Stimulated activated CD8-positive, alpha-beta memory T cell treated with anti-CD3 and anti-CD28 coated beads, Interleukin-2, amount 100 ng/mL, for 48 hours (primary cell): ENCODE measurements at places on chromosomes 7 and 10.
A peak's percentile ranks its signal among the peaks of the same experiment; 100 is the strongest.

DNA sequence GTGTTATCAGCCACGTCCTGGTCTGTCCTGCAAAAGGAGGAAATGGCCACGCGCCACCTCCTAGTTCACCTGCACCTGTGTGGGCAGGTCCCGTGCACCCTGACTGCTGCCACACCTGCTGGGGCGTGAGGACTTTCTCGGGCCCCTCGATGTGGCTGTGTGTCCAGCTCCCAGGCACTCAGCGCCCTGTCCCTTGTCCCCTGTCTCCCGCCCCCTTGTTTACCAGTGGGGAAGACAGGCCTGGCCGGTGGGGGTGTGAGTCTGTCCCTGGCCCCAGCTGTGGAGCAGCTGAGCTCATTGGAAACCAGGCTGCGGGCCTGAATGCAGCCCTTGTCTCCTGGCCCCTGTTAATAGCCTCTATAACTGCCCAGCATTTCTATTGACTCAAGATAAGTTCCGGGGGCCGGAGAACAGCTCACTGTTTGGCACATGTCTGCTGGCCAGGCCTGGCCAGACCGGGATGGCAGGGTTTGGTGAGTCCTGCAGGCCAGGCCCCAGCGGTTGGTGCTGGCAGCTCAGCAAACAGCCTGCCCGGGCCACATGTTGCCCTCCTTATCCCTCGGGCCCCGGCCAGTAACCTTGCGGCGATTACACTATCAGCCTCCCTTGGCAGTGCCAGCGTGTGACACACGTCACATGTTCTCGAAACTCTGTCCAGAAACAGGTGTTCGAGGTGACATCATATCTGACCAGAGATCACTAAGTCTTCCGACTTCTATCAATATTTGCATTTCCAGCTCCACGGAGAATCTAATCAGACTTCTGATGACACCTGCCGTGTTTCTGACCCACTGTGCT, 52.1 kb downstream of the FOXL3 start:
- DNase-seq = no peak

DNA sequence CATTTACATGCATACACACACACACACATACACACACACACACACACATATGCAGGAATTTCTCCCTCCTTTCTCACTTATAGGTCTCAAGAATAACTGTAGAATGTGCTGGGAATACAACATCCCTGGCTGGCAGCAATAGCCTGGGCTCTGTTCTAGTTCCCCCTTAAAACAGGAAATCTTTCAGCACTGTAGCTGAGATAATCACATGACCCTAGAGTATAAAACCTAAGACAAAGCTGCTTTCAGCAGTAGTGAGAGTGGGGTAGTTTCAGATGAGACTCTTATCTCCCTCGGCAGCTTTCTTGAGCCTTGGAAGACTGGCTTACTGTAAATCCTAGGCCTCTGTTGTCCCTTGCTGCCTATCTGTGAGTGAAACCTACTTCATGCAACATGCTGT, 137.4 kb upstream of the AKR1E2 start:
- DNase-seq = no peak

- no peak for DNase-seq
Observed at GRCh38 chr7:69941077-69941651, 342.9 kb downstream of the AUTS2 start.

DNA sequence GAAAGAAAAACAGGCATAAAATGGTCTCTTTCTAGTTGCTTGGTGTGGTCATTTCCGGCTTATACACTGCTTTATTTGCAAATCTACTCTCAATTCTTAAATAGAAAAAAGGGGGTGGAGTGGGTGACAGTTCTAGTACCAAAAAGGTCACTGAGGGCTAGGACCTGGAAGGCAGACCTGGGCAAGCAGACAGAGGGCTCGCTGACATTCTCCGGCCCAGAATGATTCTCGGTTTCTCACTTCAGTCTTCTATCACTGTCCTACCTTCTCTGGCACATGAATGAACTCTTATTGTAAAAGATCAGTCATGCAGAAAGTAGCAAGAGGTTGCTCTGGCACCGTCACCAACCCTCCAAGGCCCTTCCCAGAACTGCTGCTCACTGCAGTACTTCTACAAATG, 54.0 kb downstream of the MALSU1 start:
- no peak for DNase-seq

- DNase-seq = no peak
Observed at GRCh38 chr10:28564905-28565304, 32.0 kb downstream of the WAC start.

GRCh38 chr10:14728346-14728745, 46.4 kb downstream of the FAM107B start:
- DNase-seq = no peak

DNA sequence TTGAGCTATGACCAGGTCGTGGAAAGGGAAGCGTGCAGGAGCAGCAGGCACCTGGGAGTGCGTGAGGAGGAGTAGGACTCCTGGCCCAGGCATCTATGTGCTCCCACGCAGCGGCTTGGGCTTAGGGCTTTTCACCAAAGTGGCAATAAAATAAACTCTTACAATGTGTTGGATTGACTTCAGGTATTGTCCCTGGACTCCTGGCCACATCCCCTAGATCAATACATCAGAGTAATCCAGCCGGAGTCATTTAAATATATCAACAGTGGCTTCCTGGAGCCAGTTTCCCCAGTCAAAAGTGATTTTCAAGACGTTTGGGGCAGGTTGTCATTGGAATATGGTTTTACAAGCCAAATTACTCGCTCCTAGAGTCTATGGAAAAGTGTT, 344.4 kb downstream of the WDR11 start:
- DNase-seq = no peak

GRCh38 chr10:83108565-83109333, 1030.6 kb upstream of the GHITM start:
- DNase-seq = no peak

- DNase-seq = no peak
Observed at GRCh38 chr7:49580000-49580399, 193.4 kb upstream of the VWC2 start.

DNA sequence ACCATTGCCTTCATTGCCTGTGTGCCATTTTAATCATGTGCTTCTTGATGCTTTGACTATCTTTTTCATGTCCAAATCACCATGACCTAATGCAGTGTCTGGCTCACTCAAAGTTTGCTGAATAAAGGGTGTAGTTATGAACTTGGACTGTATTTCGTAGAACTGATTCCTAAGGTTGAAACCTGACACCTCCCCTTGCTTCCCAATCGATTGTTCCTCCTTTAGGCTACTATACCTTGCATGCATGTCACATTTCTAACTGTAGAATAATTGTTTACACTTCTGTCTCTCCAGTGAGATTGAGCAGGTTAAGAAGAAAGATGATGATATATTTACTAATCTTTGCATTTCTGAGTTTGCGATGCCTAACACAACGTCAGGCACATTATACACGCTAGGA, 41.0 kb upstream of the CDK1 start:
- DNase-seq = no peak

- DNase-seq = no peak
Observed at GRCh38 chr10:48507494-48507893, 97.4 kb downstream of the ARHGAP22 start.

DNA sequence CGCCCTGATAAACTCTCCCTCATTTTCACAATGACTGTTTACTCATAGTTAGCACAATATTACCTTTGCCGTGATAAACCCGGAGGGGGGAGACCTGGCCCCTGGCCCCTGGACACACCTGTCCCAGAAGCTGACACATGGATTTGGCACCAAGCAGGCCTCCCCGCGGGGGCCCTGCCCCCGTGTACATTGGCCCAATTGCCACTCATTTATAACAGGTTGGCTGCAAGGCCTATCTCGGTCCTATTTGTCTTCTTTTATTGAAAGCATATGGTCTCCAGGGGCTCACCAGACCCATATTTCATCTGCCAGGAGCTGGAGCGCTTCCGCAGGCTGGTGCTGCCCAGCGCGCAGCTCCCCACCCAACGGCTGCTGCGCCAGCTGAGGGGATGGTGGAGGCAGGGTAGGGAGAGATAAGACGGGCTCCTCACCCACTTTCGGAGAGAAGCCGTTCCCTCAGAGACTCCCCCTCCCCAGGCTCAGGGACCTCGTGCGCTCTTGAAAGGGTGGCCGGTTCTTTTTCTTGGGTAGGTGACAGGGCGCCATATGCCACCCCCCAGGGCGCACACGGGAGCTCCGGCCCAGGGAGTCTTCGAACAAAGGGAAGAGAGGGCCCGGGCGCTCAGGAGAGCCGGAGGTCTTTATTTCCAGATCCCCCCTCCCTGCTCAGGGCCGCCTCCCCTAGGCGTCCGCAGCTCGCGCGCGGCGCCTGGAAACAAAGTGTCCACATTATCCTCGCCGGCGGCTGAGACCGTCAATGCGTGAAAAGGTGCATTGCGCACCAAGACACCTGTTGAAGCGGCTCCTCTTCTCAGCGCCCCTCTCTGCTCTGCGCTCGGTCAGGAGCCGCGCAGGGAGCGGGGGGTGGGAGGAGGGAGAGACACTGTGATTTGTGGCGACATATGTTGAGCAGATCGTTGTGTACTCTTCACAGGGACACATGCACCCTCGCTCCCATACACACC, 4.3 kb upstream of the NEUROG3 start:
- DNase-seq = no peak

GRCh38 chr10:86506062-86506461, 15.5 kb downstream of the WAPL start:
- DNase-seq = no peak

DNA sequence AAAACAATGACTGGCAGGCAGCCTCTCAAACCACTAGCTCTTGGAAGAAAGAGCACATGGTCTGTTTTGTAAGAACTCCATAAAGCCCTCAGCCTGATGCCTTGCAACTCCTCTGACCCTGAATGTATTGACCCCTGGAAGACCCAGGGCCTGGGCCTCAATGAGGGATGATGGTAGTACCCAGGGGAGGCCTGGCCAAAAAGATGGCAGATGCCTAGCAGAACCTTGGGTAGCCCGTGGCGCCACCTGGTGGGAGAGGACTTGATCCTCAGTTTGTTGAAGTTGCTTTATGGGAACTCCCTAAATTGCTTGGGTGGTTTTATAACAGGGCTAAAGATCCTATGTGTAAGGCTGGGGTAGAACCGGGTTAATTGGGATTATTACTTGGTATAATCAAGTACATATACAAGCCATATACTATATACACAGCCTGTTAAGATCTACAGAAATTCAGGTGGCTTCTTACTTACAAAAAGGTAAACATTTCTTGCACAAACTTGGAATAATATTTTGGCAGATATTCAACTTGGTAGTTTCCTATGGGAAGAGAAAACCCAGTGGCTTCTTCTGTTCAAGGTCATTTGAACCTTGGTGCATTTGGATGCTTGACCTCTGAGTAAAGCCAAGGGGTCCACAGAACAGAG, 95.8 kb upstream of the CACUL1 start:
- peak; percentile 79 for DNase-seq

DNA sequence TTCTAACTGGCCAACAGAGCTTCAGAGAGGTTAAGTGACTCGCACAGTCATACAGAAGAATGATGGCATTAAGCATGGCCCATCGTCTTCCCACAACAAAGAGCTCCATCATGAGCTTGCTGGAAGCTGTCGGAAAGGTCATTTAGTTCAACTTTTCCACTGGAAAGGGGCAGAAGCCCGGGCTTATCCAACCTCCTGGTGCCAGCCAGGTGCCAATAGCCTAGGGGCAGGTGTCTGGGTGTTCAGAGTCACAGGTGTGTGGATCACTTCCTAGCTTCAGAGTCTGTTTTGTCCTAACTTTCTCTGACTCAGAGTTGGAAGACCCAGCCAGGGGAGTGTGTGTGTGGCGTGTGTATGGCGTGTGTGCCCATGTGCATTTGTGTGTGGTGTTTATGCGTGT, 1.3 kb upstream of the TRPV6 start:
- no peak for DNase-seq

DNA sequence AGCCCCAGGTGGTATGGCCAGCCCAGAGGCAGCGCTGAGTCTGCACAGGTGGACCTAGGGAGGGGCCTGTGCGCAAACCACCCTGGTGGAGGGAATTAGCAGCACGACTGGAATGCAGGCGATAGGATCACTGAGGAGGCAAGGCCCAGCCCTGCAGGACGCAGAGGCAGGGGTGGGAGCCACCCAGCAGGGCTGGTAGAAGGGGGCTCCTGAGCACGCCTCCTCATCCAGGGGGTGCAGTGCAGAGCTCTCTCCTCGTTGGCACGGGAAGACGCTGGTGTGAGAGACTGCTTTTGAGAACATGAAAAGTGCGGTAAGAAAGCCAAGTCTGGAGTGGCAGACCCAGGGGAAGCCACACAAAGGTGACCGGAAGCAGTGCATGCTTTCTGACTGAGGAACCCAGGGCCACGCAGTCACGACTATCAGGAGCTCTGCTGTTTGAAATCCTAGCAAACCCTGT, 6.0 kb downstream of the FXYD4 start:
- DNase-seq = no peak

DNA sequence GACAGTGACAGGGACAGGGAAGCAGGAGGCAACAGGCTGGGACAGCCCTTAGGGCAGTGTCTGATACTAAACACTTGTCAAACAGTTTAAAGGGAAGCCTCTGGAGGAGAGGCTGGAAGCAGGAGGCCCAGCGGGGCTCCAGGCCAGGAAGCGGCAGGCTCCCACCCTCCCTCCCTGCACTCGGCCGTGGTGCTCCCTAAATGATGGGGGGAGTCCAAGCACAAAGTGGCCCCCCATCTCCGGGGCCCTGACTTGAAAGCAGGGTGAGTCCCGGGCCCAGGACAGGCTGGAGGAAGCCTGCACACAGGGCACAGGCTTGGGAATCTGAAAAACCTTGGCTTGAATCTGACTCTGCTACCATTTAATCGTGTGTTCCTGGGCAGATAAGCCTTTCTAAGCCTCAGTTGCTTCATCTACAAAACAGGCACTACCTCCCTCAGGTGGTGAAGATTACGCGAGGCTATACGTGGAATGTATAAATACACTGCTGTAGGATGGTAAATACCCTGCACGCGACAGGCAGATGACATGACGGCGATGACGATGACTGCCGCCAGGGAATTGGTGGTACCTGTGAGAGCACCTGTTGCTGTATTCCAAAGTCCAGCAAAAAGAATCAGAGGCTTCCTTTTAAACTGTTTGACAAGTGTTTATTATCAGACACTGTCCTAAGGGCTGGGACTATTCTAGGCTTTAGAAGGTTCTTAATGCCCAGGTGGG, 34.1 kb downstream of the GBX1 start:
- no peak for DNase-seq

DNA sequence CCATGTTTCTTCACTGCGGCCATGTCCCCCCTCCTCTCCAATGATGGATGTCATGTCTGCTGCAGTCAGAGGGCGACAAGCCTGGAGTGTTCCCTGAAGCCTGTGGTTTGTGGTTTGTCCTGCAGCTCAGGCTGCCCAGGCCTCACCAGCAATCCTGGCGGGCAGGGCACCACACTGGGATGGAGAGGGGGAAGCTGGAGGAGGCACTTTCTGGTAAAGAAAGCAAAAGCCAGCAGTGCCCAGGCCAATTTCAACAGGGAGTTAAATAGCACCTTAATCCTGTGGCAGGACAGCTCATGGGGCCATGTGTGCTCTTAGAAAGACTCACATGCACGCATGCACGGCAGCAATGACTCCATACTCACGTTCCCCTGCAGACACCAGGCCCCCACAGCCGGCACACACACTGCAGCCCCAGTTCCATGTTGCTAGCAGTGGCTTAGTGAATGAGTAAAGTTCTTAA, 158.3 kb downstream of the EGFR start:
- DNase-seq = no peak
